Activated CD4-positive, CD25-positive, alpha-beta regulatory T cell treated with anti-CD3 and anti-CD28 coated beads, Interleukin-2, amount 50 U/mL, for 24 hours (primary cell): ENCODE measurements at places on chromosomes 6 and 20.
A peak's percentile ranks its signal among the peaks of the same experiment; 100 is the strongest.

- no peak for ATAC-seq
Measured at GRCh38 chr20:38345643-38346042, 639 bp upstream of the LBP start.

DNA sequence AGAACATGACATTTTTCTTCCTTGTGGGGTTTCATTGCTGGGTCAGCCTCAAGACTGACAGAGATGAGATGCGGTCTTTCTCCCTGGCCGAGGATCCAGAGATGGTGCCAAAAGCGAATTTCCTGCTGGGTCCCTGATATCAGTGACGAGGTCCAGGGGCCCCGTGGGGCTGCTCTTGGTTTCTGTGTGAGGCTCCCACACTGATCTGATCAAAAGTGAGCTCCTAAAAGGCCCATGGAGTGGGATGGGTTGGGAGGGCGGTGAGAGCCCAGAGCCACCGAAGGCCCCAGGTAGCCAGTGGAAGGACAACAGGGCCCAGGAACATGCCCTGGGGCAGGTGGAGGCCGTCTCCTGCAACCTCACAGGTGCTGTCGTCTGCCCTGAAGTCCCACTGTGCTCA is 208.4 kb upstream of the CDH4 start:
- ATAC-seq, result no peak

DNA sequence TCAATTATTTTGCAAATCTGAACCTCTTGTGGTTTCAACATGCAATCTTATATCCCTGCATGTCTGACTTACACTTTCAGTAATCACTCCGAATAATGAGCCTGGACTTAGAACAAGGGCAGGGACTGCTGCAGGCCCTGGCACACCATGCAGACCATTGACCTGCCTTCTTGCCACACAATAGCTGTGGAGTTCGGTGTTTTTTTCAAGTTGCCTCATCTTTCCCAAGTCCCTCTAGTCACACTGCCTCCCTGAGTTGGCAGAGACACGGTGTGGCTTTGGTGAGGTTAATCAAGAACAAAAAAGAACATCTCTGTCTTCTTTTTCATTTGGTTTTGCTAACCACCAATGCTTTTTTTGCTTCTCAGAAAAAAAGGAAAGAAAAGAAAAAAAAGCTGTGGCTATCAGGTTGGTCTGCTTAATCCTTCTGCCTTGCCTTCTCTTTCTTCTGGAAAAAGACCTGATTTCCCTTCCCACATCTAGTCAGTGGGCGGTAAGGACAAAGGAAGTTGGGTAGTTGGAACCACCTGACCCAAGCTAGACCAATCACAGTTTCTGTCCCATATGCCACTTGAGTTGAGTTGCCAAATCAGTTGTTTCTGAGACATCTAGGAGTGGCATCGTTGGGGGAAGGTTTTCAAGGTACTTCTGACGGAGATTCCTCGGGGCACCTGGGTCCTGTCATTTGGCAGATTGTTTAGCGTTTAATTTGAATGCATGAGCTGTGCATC is 55.9 kb upstream of the TASP1 start:
- no peak for ATAC-seq

- peak; percentile 17 for ATAC-seq
Measured at GRCh38 chr6:79077715-79078074, 359 bp downstream of the PHIP start.

DNA sequence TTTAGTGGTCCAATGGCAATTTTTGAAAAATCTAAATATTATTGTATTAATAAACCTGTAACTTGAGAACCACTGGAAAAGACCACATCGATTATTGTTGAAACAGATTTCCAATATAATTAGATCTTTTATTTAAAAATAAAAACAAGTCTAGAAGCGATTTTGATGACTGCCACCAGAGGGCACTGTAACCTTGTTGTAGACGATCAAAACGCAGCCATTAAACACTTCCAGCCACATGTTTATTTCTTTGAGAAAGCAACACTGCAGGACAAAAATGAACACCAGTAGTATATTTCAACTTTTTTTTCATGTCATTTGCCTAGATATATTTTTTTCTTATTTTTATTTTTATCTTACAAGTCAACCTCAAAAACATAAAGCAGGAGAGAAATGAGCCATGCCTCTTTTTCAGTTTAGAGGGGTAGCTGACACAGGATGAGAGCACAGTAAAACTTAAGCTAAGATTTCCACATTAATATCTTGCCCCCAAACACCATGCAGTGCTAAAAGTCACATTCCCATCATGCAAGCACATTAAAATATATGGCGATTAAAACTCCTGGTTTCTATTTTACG is 115.4 kb downstream of the OPRM1 start:
- ATAC-seq, result no peak

GRCh38 chr6:25127076-25127837 is 151.9 kb upstream of the CARMIL1 start:
- ATAC-seq, result no peak

GRCh38 chr6:126064257-126064747 is 78.0 kb downstream of the TRMT11 start:
- no peak for ATAC-seq

DNA sequence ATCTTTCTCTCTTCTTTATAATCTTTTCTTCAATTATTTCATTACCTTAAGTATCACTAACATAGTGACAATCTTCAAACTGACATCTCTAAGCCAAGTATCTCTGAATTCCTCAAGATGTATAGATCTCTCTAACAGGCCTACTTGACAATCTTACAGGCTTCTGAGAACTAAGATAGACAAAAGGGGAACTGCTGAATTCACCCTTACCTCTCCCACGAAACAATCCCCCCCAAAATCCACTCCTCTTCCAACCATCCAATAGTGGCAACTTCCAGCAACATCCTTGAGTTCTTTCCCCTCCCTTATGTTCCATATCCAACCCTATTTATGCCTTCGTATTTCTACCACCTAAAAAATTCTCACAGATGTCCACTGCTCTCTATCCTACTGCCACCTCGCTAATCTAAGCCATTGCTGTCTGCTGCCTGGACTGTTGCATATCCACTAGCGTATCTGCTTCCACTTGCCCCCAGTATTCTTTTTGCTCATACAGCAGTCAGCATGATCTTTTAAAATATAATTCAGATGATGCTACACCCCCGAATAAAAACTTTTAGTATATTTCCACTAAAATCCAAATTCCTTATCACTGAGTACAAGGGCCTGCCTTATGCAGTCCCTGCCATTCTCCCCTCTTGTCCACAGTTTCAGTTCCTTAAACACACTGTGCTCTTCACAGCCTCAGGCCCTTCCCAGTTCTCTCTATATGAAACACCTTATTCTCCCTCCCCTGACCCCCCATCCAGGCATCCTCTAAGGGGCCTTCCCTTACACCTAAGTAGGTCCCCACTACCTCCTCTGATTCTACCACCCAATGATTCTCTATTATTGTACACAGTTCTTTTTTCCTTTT is 8.0 kb downstream of the REPS1 start:
- no peak for ATAC-seq

GRCh38 chr20:3162080-3162611 is 2.5 kb upstream of the FASTKD5 start:
- no peak for ATAC-seq

DNA sequence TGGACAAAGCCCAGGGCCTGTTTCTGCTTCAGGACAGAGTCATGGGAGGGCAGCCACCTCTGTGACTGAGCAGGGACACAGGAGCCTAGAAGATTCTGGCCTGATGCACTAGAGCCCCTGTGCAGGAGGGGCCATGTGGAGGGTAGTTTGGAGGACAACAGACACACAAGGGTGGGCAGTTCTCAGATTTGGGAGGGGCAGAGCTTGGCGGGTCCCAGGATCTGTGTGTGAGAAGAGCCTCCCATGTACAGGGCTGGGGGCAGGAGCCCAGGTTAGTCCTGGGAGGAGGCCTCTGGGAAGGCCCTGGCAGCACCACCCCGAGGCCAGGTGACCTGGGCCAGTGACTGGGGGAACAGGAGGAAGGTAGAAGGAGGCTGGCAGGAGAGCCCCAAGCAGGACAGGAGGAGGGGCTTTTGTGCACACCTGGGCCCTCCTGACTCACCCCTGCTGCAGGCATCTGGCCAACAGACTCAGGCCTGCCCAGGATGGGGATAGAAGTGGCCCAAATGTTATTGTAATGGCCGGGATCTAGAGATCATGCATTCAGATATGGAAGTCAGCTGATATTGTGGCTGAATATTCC is 1.4 kb upstream of the ULBP3 start:
- ATAC-seq, result no peak

- no peak for ATAC-seq
Measured at GRCh38 chr20:10660661-10661060, 13.1 kb downstream of the JAG1 start.

- ATAC-seq, result no peak
Measured at GRCh38 chr20:49562311-49563014, 5.5 kb downstream of the PTGIS start.

- no peak for ATAC-seq
Measured at GRCh38 chr20:23988561-23988960, at the start of gene GGTLC1. TSS of gene GGTLC1 (minus strand) at chr20:23988779. CDS start at chr20:23986611, 2,168 bp downstream.

DNA sequence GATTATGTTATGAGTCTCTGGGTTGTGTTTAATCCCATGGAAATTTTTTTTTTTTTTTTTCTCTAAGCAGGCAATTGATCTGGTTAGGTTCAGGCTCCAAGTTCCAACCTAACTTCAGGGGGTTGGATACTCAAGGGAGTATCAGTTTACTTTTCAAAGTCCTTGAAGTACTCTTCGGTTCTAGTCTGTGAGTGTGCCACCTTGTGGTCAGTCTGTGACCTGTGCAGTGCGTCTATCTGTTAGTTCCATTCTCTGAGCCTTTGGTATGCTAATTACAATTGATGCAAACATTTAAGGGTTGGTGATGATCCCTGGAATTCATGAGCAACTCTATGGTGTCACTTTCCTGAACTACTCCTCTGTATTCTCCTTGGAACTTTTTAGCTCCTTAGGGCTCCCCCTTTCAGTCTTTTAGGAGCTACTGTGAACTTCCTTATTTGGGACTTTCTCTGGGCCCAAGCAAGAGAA is 342.0 kb downstream of the SOX4 start:
- no peak for ATAC-seq

GRCh38 chr6:147131532-147132128 is 72.6 kb upstream of the STXBP5 start:
- no peak for ATAC-seq

DNA sequence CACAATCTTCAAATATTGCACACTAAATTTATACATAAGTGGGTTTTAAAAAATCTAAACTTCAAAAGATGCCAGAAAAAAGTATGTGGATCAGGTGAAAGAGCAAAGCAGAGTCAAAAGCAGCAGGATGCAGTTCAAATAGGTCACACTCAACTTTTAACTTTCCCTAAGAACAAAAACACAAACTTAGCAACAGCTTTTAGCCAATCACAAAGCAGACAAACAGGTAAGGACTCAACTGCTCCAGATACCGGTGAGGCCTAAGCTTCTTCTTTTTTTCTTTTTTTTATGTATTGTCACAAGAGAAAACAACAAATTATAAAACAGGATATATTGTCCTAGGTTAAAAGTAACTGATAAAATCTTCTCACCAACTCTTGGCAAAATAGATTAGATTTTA is 74.7 kb downstream of the SESN1 start:
- ATAC-seq, result no peak

GRCh38 chr6:45310118-45310788 is 17.9 kb upstream of the RUNX2 start:
- no peak for ATAC-seq

- no peak for ATAC-seq
Measured at GRCh38 chr6:19159089-19159488, 678.1 kb upstream of the ID4 start.

- peak; percentile 6 for ATAC-seq
Measured at GRCh38 chr6:26272171-26272637, 92.8 kb upstream of the BTN3A2 start.

GRCh38 chr20:32045999-32046398 is 6.0 kb upstream of the HCK start:
- no peak for ATAC-seq

DNA sequence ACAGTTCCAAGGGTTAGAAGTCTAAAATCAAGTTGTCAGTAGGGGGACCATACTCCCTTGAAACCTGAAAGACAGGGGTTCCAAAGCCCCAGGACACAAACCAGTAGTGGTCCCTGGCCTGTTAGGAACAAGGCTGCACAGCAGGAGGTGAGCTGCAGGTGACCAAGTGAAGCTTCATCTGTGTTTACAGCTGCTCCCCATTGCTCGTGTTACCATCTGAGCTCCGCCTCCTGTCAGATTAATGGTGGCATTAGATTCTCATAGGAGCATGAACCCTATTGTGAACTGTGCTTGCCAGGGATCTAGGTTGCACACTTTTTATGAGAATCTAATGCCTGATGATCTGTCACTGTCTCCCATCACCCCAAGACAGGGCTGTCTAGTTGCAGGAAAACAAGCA is 25.3 kb upstream of the SIM1 start:
- no peak for ATAC-seq

DNA sequence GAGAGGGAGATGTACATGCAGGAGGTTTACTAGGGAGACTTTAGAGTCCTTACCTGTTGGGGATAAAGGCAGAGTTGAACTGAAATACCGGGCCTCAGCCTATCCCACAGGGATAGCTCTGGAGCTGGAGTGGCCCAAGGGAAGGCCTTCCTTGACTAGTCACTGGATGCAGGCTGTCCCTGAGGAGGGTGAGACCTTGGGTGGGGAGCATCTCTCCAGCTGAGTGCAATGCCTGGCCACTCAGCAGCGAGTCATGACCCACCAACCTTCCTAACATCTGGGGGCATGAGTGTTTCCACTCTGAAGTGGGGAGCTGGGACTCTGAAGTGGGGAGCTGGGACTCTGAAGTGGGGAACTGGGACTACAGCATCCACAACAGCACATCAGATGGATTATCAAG is 46.1 kb upstream of the ENPP5 start:
- ATAC-seq, result no peak

DNA sequence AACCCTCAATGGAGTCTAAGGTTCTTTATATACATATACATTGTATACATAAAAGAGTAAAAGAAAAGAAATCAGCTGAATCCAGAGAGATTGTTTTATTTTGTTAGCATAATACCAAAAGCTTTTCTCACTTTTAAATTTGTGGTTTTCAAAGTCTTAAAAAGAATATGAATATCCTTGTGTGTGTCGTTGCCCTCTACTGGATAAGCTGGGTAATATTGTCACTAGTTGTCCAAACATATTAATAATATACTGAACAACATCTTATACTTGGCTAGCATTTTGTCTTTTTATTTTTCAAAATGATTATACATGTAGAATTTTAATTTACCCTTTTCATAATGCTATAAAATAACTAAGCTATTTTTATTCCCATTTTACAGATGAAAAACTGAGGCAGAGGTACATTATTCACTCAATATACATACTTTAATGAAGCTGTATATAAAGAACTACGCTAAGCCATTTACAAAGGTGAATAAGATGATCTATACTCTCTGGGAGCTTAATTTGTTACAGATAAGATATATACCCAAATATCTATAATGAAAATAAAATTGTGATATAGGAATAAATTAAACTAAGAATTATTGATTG is 531.7 kb downstream of the TFAP2B start:
- no peak for ATAC-seq

GRCh38 chr6:138336221-138336620 is 41.5 kb upstream of the SMIM28 start:
- no peak for ATAC-seq

GRCh38 chr20:41469868-41470267 is 103.2 kb upstream of the EMILIN3 start:
- no peak for ATAC-seq
